ENCODE measurements at places on chromosomes 3 and 15.

GRCh38 chr3:39110041-39110639 lies 2.7 kb downstream of the TTC21A start:
- DNase-seq, result no peak

DNA sequence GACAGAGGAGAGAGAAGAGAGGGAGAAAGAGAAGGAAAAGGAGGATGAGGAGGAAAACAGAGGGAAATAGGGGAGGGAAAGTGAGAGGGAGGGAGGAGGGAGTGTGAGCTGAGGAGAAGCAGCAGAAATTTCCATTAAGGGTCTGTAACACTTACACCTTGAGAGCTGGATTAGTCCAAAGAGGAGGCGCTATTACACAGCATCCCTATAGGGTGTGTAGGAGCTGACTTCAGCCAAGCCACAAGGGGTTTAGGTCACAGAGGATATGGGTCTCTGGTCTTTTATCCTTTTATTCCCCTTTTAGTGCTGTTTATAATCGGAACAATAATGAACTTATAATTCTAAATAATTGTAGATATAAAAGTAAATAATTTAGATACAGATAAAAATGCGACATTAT lies 230.4 kb downstream of the GABRG3 start:
- no peak for DNase-seq

DNA sequence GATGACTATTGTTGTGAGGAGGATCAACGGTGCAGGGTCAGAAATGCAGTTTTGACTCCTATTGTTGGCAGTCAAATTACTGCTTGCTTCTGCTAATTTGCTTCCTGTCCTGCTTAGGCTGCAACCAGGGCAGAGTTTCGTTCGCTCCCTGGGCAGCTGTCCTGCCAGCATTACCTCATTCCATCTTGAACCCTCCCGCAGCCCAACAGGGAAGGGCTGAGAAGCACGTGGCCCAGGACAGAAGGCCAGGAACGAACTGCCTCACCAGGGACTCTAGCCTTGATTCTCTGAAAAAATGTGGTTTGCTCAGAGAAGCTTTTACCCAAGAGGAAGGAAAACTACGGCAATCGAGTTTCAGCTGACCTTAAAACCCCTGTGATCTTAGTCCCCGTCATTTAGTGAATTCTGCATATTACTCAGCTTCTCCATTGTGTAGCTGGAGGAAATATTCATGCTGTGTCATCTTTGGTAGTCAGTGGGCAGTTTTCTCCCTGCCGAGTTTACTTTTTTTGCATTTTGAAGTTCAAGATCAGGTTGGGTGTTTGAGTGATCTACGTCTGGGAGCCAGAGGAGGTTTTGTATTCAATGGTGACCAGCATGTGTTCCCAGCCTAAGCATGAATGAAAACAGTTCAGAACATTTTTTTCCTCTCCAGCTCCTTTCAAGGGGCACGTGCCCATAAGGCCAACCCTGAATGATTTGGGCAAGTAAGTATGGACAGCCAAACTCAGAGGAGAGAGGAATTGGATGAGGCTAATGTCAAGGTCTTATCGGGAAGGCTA lies 23.0 kb downstream of the TLNRD1 start:
- DNase-seq, result peak; percentile 65

DNA sequence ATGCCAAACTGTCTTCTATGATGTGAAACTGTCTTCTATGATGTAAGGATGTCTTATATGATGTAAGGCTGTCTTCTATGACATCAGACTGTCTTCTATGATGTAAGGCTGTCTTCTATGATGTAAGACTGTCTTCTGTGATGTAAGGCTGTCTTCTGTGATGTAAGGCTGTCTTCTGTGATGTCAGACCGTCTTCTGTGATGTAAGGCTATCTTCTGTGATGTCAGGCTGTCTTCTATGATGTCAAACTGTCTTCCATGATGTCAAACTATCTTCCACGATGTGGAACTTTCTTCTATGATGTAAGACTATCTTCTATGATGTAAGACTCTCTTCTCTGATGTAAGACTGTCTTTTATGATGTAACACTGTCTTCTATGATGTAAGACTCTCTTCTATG lies 27.9 kb downstream of the MGLL start:
- DNase-seq, result no peak

- DNase-seq, result no peak
Observed at GRCh38 chr3:120773932-120774331, 31.4 kb downstream of the GTF2E1 start.

GRCh38 chr3:45943207-45943846 lies at the start of gene CXCR6:
TSS of gene CXCR6 (plus strand) at chr3:45943464. CDS start at chr3:45946482, 3,018 bp downstream.
- DNase-seq, result no peak

DNA sequence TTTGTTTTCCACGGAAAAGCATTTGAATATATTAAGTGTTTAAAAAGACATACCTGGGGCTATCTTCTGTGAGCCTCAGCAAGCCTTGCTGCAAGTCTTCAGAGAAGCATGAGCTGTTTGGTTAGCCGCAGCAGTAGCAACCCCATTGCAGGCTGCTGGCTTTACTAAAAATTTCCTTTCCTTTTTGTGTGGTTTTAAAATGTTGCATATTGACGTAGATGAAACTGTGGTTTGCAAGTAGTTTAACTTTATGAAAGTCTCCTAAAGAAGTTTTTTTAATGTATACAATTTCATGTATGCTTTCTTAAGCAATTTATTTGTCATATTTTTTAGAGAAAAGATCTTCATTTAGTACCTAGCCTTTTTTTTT lies at the start of gene GPR171:
GPR171 (minus strand) TSS at position 166 of the 370 bp plus-strand sequence. CDS start 3,830 bp downstream, outside the sequence.
- DNase-seq, result no peak

- DNase-seq, result no peak
Observed at GRCh38 chr3:54299169-54299935, 177.0 kb downstream of the CACNA2D3 start.

GRCh38 chr3:178856804-178857203 lies 214.8 kb downstream of the ZMAT3 start:
- no peak for DNase-seq

GRCh38 chr3:182829761-182830405 lies 36.6 kb downstream of the ATP11B start:
- DNase-seq, result no peak

- DNase-seq, result no peak
Observed at GRCh38 chr3:160159341-160159740, 65.9 kb upstream of the C3orf80 start.

GRCh38 chr3:120098710-120099109 lies 4.5 kb upstream of the GSK3B start:
- DNase-seq, result no peak

DNA sequence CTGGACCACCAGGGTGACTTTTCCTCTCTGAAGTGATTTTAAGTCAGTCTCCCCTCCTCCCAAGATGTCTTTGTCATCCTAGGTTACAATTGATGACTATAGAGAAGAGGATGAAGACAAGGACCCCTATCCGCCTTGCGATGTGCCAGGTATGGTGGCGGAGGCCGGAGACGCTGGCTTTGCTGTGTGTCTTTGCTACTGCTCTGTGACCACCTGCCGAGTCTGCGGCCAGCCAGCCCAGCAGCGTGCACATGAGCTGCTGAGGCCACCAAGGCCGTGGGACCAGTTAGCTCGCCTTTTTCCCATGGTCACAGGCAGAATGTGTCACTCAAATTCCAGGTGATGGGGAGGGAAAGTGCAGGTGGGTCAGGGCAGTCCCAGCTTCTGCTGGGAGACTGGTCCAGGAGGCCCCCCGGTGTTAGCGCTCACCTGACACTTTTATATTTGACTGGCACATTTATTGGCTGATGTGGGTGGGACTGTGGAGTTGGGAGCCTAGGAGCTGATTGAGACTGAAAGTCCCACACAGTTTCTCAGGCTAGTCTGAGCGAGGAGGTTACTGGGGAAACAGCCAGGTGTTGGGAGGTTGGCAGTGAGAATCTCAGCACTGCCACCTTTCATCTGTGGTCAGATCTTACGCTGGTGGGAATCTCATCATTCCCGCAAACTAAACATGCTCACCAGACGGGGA lies 114.1 kb downstream of the CHDH start:
- no peak for DNase-seq

GRCh38 chr3:190108804-190109203 lies 11.9 kb downstream of the P3H2 start:
- DNase-seq, result no peak

GRCh38 chr15:88312941-88313579 lies 56.5 kb upstream of the NTRK3 start:
- DNase-seq, result no peak

DNA sequence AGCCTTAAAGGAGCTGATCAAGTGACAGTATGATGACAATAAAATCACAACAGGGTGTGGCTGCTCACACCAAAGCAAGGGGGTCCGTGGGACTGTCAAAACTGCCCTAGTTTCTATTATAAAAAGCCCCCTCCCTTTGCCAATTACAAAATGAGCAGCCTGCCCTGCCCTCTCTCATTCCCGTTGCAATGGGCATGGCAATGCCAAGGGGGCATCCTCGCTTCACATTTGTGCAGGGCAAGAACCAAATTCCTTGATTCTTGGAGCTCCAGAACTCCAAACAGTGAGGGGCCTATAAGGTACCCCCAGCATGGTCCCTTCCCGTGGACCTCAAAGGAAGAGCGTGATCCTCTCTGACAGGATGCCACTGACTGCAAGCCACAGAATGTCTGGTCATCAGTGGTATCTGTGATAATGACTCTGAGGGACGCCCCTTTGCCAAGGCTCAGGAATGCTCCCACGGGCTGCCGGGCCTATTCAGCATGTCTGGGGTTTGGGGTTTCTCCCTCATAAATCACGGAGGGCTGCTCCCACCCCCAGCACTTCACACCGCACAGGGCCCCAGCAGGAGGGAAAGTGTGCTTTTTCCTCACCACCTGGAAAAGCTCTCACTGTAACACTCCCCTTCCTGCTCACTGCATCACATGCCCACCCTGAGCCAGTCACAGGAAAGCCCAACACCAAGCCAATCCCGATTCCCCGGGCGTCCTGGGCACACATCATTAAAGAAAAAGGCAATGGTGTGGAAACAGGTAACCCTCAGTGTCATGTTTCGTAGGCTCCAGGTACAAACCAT lies 105.1 kb upstream of the TRPM1 start:
- DNase-seq, result no peak

- no peak for DNase-seq
Observed at GRCh38 chr3:173889596-173889995, 492.1 kb downstream of the NLGN1 start.

DNA sequence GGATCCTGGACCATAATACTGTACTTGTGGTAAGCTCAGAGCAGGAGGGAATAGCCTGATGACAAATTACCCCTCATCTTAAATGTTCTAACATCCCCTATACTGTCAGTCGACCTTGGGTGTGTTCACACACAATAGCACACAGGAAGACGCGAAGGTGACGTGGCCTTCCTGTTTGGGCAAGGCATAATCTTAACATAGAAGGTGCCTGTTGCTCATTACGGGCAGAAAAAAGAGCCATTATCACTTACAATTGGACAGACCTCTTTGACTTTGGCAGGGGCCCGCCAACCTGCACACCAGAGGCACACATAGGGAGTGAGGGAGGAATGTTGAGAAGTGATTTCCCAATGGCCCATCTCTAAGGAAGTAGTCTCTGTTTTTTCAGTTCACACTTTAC lies 144.2 kb downstream of the ANO10 start:
- DNase-seq, result no peak

DNA sequence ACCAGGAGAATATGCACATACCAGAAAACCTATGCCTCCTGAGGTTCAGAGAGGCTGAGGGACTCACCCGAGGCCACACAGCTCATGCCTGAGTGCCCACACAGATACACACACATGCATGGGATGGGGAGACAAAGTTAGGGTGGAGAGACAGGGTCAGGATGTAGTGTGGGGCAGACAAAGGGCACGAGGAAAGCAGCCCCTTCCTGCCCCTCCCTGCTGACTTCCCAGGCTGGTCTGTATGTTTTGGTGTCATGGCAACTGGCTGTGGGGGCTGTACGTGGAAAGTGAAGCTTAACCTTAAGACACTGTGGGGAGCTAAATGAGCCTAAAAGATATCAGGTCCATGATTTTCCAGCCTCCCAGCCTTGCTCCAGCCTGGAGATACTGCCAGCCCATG lies 57.8 kb downstream of the EPHB3 start:
- DNase-seq, result no peak

- peak; percentile 81 for DNase-seq
Observed at GRCh38 chr3:160449636-160450598, at the start of gene TRIM59. TSS of gene TRIM59 (minus strand) at chr3:160449786. CDS start at chr3:160439183, 10,603 bp downstream.

DNA sequence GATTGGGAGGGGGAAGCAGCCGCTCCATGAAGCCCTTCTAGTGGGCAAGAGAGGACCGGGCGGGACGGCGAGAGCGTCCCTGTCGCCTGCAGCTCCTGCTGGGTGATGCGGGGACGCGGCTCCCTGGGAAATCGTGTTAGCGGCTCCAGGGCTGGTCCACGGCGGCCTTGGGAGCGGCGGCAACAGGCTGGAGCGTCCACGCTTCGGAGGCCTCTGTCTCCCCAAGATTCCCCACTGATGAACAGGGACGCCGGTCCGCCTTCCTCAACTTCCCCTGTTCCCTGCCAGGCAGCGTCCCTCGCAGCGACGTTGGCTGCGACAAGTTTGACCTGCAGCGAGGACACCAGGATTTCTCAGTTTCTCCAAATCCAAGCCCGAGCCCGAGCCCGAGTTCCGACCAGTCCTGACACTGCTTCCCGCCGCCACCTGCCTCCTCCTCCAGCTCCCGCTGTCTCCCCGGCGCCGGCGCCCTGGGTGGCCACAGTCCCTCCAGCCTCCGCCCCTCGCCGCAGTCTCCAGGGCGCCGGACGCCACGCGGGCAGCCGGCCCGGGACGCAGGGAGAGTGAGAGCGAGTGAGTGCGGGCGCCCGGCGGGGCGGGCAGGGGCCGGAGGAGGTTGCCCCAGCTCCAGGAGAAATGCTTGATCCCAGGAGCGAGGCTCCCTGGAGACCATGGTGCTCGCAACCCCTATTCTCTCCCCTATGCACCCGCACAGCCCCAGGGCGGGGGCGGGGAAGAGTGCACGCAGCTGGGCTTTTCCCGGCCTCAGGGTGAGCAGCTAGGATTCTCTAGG lies 78.1 kb upstream of the RNF7 start:
- no peak for DNase-seq

GRCh38 chr3:29757054-29757777 lies 476.3 kb downstream of the RBMS3 start:
- DNase-seq, result no peak

- no peak for DNase-seq
Observed at GRCh38 chr15:43702174-43702573, 8.5 kb downstream of the CKMT1A start.

DNA sequence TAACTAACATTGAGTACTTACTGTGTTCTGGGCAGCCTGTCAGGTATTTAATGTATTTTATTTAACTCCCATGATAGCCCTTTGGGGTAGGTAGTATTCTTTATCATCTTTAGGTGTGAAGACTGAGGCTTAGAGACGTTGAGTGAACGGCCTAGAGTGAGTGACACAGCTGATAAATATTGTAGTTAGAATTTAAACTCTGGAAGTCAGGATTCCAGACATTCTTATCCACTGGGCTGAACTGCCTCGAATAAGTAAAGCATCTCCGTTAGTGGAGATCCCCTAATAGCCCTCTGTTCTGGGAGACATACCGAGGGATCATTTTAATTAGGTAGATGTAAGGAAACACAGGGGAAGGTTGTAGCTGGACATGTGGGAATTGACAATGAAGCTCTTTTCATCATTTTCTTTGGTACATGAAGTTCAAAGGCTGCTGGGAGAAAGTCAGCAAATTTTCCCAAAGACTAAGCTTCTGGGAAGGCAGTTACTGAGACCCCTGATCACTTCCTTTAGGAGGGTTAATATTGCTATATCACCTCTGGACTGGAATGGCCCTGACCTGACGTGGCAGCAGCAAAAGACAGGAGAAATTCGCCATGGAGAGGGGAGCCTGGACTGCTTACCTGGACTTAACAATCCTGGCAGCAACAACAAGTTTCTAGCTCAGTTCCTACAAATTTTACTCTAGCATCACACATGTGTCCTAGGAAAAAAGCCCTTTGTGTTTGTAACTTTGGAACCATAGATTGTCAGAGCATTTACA lies 11.7 kb upstream of the PDCD6IP start:
- DNase-seq, result no peak

All from GOT3 (cell line).